ENCODE measurements at places on chromosomes 12 and 14.

GRCh38 chr14:52272375-52272774, 4.9 kb downstream of the PTGDR start:
- no peak for DNase-seq

DNA sequence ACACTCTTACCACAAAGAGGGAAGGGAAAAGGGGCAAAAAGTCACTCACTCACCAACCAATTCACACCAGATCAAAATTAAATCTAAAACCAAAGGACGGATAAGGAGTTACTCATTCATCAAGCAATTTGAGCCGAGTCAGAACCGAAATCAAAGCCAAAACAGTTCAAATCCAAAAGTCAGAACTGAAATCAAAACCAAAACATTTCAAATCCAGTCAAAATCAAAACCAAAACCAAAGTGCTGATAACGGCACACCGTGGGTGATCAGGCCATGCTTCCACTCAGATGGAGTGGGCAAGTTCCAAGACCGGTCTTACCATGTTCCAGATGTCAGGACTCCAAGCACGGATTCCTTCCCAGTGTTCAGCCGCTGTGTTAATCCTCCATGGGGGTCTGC, 139.5 kb downstream of the SLC38A6 start:
- DNase-seq = no peak

DNA sequence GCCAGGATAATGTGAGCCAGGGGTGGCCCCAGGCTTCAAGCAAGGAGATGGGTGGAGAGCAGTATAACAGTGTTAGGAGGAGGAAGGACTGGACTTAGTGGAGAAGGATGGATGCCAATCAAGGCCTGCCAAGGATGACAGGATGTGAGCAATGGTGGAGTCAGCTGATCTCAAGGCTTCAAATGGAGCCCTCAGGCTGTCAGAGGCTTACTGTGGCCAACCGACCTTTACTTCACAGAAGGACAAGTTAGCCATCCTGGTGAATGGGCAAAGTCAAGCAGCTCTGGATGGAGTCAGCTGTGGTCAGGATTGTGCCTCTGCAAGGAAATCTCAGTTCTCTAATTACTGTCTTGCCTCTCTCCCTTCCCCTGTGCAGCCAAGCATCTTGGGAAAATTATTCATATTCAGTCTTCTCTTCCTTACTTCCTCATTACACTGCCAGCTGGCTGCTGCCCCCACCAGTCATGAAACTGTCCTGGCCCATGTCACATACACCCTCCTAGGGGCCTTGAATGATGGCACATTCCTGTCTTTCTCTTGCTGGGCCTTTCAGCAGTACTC, 7.6 kb upstream of the STAT6 start:
- no peak for DNase-seq

DNA sequence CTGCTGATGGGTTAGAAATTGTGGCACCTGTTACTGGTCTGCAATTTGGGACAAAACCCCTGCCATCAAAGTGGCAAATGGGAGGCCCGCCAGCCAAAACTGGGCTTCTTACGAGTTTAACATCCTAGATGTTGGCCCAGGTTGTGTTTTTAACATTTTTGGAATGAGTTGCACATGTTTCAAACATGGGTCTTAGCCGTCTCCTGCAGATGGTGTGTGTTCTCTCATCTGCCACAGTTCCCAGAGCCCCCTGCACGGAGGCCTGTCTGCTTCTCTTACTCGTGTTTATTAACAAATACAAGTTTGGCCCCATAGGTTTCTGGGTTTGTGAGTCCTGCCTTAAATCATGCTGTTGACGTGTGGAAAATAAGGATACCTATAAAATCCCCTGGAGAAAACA, 46.5 kb downstream of the CACNA2D4 start:
- DNase-seq = no peak

- DNase-seq = no peak
Measured at GRCh38 chr14:37170237-37170636, 2.2 kb downstream of the SLC25A21 start.

- no peak for DNase-seq
Measured at GRCh38 chr14:75392686-75393641, 34.9 kb upstream of the JDP2 start.

- no peak for DNase-seq
Measured at GRCh38 chr12:32390572-32391219, 8.7 kb upstream of the FGD4 start.

GRCh38 chr12:47901718-47902093, 3.1 kb downstream of the VDR start:
- DNase-seq = no peak

DNA sequence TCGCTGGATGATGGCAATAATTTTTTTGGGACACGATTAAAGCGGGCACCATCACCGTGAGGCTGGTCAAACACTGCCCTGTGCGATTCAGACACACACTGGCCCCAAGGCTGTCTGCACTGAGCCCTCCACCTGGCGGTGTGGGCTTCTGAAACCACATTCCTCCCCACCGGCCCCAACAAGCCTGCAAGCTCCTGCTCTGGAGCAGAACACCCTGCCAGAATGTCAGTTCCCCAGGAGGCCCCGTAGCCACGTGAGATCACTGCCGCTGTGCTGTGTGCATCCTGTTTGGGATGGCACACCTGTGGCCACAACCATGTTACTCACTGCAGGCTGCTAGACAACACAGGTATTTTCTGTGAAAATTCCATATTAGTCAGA, 7.9 kb downstream of the GSC start:
- no peak for DNase-seq

GRCh38 chr12:29695026-29695425, 88.7 kb downstream of the TMTC1 start:
- no peak for DNase-seq

- no peak for DNase-seq
Measured at GRCh38 chr14:101035466-101036225, 132.1 kb upstream of the RTL1 start.

GRCh38 chr12:119222222-119222951, 43.7 kb downstream of the HSPB8 start:
- DNase-seq = no peak

- no peak for DNase-seq
Measured at GRCh38 chr12:108614639-108615038, 16.8 kb upstream of the TMEM119 start.

- DNase-seq = no peak
Measured at GRCh38 chr12:76398106-76398505, 49.9 kb upstream of the BBS10 start.

DNA sequence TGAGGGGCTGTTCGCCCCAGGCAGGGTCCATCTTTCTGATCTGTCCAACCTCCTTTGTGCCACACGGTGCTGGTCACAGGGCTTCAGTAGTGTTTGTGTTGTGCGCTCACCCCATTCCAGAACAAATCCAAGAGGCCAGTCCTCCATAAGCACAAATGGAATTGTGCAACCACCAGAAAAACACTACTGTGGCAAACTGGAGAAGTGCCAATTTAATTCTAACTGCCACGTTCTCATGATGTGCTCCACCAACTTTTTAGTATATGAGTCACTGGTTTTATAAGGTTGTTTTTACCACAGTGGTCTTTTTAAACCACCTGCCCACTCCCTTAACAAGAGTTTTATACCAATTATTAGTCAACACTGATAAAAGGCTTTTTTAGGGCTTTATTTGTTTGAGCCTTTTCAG, 380.2 kb downstream of the NAV3 start:
- no peak for DNase-seq

DNA sequence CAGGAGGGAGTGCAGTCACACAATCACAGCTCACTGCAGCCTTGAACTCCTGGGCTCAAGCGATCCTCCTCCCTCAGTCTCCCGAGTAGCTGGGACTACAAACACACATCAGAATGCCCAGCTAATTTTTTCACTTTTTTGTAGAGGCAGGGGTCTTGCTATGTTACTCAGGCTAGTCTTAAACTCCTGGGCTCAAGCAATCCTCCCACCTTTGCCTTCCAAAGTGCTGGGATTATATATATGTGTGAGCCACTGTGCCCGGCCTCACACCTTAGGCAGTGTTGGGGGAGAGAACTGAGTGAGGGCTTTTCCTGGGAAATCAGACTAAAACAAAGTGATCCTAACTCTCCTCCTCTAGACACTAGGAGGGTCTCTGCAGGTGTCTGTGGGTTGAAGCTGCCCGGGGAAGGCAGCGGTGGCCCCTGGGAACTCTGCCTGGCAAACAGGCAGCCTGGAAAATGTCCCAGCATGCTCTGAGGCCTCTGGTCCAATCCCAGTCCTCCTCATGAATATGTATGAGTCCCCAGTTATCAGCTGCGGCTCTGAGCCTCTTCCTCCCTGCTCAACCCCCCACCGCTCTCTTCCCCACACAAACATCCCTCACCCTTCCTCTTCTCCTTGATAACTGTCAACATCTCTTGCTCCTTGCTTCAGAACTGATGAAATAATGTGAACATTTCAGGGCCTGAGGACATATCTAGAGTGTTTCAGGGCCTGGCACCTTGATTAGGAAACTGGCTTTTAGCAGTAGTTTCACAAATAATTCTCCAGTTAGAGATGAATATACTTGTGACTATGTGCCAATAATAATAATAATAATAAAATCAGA, 7.9 kb upstream of the NAA25 start:
- DNase-seq = no peak

DNA sequence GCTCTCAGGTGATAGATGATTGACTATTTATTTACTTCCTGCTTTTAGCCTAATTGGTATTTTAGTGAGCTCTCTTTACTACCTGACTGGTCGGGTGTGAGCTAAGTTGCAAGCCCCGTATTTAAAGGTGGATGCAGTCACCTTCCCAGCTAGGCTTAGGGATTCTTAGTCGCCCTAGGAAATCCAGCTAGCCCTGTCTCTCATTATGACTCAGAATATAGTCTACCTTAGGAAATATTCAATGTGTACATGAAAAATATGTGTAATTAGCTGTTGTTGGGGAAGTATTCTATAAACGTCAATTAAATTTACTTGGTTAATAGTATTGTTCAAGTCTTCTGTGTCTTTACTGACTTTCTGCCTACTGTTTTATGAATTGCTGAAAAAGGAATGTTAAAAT, 306.9 kb upstream of the DIO2 start:
- no peak for DNase-seq

DNA sequence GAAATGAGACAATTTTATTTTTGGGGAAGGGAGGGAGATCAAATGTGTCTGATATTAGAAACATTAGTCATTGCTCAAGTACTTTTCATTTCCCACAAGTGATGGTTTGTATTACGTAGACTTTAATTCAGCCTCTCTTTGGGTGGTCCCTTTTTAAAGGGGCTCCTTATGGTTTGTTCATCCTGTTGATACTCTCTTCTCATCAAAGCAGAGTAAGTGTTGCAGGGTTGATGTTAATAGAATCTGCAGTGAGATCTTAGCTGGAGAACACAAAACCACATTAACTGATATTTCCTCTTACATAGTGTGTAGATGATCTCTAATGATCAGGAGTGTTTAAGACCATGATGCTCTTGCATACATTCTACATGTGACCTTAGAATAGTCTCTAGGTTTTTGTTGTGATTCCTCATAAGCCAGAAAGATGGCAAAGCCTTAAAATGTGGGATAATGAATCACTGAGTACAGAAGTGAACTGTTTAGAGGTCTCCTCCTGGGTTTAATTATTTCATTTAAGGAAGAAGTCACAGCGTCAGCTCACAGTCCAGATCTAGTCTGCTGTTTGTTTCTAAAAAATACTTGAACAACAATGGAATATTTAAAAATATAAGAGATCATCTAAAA, 87.4 kb upstream of the PTPRR start:
- DNase-seq = no peak

DNA sequence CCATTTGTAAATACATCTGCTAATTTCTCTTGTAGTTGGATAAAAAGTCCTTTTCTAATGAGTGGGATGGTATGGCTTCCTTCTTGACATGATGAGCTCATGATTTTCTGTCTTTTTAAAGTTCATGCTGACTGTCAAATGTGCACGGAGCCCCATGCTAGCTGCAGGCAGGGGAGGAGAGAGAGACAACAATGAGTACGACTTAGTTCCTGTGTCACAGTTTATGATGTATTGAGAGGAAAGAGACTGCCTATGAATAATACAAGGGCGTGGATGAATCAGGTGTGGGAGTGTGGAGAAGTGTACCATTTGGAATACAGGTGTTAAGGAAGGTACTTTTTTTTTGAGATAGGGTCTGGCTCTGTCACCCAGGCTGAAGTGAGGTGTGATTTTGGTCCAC, 10.7 kb upstream of the TBC1D30 start:
- DNase-seq = no peak

DNA sequence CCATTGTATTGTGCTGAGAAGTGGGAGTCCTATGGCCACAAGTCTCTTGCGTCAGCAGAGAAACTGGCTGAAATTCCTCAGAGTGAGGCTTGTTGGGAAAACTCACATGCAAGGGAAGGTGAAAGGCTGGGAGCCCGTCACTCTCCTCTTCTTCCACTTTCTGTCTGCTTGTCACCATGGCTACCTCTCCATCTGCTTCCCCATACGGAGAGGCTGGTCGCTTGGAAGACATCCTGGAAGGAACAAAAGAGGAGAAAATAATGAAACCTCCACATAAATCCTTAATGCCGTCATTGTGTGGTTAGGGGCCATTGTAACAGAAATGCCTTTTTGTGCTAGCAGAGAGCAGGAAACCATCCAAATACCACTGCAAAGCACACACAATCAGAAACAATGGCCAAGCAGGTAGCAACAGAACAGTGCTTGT, 53.7 kb downstream of the SOX5 start:
- DNase-seq = peak; percentile 65

DNA sequence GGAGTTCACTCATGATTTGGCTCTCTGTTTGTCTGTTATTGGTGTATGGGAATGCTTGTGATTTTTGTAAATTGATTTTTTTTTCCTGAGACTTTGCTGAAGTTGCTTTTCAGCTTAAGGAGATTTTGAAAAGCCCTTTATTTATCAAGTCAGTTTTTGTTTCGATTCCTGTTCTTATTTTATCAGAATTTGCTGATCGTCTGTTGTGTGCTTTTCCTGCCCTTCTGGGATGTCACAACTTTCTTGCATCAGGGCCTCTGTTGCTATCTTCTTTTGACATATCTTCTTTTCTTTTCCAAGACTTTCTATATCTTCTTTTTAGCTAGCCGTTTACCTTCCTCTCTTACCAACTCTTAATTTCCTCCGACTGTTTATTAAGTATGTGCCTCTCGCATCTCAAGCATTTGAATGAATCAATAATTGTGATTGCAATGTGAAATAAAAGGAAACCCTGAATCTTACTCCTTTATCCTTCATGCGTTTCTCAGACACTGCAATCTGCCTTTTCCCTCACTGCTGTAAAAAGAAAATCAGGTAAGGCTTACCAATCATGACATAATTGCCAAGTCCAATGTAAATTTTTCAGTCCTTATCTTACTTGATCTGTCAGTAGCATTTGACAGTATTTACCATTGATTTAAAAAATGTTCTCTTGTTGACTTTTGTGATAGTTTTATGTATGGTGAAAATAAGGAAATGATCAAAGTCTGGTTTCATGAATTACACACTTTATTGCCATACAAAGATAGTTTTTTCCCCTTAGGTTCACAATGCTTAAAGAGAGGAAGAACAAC, 53.0 kb downstream of the ETNK1 start:
- no peak for DNase-seq

- DNase-seq = no peak
Measured at GRCh38 chr14:83085725-83086124, 1552.1 kb upstream of the SEL1L start.

DNA sequence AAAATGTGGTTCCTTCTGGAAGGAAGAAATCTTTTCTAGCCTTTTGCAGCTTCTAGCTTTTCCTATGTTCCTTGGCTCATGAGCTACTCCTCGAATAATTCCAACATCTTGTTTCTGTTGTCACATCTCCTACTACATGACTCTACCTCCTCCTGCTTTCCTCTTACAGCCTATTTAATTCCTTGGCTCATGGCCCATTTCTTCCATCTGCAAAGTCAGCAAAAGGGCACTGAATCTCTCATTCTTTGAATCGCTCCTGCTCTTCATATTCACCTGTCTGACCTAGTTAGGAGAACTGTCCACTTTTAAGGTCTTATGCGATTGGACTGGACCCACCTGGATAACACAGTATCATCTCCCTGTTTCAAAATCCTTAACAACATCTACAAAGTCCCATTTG, 15.8 kb downstream of the PRKD1 start:
- no peak for DNase-seq

- DNase-seq = no peak
Measured at GRCh38 chr14:50064993-50065392, 51.4 kb downstream of the VCPKMT start.

Measured in NCI-H2081 treated with DMSO at 0.1 percent for 48 hours (cell line).